ENCODE measurements at places on chromosomes 2 and 18.

DNA sequence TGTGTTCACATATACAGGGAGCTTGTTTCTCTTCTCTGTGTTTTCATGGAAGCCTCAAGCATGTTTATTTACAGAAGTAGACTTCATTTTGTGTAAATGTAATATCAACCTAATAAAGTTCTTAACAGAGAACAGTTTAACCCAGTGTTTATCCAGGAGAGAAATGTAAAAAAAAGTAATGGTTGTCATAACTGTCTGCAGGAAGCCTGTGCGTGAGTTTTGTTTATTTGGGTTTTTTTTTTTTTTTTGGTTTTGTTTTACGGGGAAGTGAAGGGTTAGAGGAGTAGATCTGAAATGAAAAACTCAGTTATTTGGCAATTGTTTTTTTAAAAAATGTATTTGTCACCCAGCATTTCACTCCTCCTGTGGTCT lies 124.7 kb downstream of the RAPGEF4 start:
- DNase-seq = no peak

DNA sequence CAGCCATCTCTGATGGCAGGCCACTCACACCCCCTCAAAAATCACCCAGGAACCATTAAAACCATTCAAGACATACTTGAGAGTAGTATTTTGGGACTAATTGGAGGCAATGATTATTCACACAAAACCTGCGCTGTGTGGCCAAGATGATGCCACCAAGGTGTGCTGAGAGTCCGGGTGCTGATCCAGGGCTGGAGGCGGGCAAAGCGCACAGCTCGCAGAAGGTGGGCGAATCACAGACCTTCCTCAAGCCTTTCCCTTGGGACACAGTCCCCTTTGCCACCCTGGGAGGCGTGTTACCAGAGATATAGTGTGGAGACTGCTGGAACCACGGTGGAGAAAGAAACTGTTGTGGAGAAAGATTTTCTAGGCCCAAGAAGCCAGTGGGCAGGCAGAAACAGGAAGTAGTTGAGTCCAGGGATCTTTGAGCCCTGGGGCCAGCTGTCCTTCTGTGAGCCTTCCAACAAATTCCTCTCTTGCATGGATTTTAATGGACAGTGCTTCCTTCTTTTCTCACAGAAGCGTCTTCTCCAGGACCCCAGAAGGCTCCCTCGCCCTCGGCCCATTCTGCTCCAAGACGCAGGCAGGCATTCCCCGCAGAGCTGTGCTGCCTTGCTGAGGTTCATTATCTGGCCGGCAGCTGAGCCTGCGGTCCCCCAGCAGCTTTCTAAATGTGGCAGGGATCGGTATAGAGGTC lies 8.0 kb downstream of the COPS9 start:
- DNase-seq = no peak

DNA sequence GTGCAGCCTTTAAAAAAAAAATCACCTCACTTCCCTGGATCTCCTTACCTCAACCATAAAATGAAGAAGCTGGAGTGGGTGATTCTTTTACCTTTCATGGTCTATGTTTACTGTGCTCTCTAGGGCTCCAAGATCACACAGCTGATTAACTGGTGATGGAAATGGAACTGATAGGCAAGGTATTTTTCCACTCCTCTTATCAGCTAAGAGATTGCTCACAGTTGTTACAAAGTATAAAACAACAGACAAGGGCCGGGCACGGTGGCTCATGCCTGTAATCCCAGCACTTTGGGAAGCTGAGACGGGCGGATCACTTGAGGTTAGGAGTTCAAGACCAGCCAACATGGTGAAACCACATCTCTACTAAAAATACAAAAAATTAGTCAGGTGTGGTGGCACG lies 14.5 kb downstream of the RPS27A start:
- DNase-seq = no peak

GRCh38 chr2:127620866-127621265 lies 25.1 kb upstream of the GPR17 start:
- DNase-seq = no peak

GRCh38 chr2:96256611-96257113 lies 9.1 kb downstream of the TMEM127 start:
- DNase-seq = no peak
